ENCODE measurements at places on chromosomes 12 and 14. TPM values are rescaled to one million over a fixed set of nuclear protein-coding genes. Genes with fewer than 3 reads are reported as not detected.

The TMEM30B gene
- total RNA-seq: 0.93 TPM

The TPI1 gene
- total RNA-seq: 820 TPM

The LHX5 gene
- not detected for total RNA-seq

The RIMKLB gene
- 10.2 TPM for total RNA-seq

The RNASE7 gene
- not detected for total RNA-seq

The COX8C gene
- total RNA-seq: not detected

The SRRM4 gene
- 0.21 TPM for total RNA-seq

Measured in heart left ventricle (tissue), 16 donors.